Fibroblast of the aortic adventitia (primary cell): ENCODE measurements at places on chromosomes 2 and 18. TPM values are rescaled to one million over a fixed set of nuclear protein-coding genes. Genes with fewer than 3 reads are reported as not detected.
A peak's percentile ranks its signal among the peaks of the same experiment; 100 is the strongest.

DNA sequence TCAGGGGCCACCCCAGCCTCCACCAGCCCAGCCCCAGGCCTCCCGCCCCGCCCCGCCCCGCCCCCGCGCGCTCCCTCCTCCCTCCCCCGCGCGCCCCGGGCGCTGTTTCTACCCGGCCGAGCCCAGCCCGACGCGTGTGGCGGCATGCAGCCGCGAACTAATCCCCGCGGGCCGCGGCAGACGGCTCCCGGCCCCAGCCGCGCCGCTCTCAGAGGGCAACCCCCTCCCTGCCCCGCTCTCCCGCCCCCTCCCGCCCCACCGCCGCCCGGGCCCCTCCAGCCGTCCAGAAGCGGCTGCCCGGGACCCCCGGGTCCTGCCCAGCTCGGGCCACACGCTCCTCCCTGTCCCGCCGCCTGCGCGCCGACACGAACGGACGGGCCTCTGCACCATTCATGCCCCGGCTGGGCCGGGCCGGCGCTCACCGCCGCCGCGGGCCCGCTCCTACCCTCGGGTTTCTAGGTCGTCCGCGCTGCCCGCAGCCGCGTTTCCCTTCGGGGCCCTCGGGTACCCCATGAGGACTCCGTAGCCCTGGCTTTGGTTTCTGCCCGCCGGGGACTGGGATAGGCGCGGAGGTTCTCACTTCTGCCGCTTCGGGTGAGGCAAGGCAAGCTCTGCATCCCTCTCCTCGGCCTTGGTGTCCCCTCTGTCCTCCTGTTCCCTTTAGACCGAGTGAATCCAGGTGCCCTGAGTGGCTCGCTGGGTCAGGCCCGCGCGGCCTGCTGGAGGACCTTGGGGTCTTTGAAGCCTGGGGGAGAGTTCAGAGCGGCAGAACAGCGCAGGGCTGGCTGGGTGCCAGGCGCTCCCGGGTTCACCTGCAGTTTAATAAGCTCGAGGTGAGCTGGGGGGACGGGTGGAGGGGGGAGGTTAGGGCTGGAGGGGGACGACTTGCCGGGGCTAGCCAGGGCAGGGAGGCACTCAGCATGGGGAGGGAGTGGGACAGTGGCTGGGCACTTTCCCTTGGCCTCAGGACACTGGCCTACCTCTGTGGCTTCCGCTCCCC is 3.1 kb downstream of the WNT10A start:
- no peak for DNase-seq

GRCh38 chr2:166179201-166179600 is 51.4 kb upstream of the SCN1A start:
- DNase-seq, result peak; percentile 59

DNA sequence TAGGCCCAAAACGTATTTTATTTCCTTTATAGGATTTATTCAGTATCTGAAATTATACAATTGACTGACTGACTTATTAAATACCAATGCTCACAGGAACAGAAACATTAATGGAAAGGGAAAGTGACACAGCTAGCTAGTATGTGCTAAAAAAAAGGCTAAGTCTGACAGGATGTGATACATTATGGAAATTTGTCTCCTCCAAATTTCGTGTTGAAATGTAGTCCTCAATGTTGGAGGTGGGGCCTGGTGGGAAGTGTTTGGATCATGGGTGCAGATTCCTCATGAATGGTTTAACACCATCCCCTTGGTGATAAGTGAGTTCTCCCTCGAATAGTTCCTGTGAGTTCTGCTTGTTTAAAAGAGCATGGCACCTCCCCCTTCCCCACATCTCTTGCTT is 70.6 kb upstream of the WDR75 start:
- peak; percentile 71 for DNase-seq

- no peak for DNase-seq
Measured at GRCh38 chr2:185990861-185991525, 252.4 kb downstream of the FSIP2 start.

DNA sequence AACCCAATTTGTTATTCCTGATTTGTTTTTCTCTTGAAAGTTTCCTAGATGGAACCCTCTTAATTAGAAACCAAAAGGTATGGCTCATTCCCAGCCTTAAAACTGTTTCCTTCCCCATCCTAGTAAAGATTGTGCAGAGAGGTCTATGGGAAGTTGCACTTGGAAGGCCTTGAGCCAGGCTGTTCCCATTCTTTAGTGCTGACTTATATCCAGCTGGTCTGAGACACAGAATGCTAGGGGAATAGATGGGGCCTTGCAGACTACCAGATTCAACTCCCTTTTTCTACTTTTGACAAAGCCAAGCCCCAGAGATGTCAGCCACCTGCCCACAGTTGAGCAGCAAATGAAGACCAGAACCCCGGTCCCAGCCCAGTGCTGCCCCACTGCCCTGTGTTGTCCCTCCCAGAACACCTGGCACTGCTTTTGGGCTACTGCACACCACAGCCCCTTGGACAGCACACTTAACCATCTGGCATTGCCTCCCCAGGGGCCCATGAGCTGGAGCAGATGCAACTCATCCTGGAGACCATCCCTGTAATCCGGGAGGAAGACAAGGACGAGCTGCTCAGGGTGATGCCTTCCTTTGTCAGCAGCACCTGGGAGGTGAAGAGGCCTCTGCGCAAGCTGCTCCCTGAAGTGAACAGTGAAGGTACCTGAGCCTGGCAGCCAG is 98.2 kb downstream of the MRO start:
- DNase-seq, result no peak

- DNase-seq, result no peak
Measured at GRCh38 chr2:224532931-224533330, 52.2 kb downstream of the CUL3 start.

DNA sequence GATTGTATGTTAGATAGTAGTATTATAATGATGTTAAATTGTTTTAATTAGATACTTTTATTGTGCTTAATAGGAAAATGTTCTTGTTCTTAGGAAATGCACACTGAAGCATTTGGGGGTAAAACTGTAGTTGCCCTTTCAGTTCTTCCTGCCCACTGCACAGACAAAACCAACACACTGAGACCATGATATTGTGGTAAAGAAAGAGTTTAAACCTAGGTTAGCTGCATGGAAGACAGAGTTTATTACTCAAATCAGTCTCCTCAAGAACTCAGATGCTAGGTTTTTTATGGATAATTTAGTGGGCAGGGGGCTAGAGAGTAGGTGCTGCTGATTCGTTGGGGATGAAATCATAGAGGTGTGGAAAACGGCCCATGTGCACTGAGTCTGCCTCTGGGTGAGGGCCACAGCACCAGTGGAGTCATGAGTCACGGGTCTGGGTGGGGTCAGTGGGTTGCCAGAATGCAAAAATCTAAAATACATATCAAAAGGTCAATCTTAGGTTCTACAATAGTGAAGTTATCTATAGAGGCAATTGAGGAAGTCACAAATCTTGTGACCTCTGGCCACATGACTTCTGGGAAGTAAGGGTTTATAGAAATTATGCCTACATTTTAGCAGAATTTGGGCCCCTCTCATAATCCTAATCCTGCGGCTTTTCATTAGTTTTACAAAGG is 283.4 kb upstream of the FBXO11 start:
- no peak for DNase-seq

DNA sequence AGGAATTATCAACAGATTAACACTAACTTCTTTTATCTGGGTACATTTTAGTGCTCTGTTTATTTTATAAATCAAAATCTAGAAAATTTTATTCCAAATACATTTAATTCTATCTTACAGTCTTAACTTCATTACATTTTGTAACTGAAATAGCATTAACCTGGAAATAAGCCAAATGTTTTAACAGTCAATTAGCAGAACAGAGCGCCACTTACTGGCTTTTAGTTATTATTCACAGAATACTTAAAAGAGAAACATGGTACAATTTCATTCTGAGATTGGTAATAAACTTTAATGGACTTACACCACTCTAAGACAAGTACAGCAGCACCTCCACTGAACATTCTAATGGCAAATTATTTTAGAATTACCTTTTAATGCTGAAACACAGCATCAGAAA is 38.6 kb downstream of the SS18 start:
- no peak for DNase-seq

- DNase-seq, result no peak
Measured at GRCh38 chr2:37306024-37306423, 18.6 kb downstream of the PRKD3 start.

- DNase-seq, result peak; percentile 67
Measured at GRCh38 chr2:38376346-38377049, 575 bp downstream of the ATL2 start.

DNA sequence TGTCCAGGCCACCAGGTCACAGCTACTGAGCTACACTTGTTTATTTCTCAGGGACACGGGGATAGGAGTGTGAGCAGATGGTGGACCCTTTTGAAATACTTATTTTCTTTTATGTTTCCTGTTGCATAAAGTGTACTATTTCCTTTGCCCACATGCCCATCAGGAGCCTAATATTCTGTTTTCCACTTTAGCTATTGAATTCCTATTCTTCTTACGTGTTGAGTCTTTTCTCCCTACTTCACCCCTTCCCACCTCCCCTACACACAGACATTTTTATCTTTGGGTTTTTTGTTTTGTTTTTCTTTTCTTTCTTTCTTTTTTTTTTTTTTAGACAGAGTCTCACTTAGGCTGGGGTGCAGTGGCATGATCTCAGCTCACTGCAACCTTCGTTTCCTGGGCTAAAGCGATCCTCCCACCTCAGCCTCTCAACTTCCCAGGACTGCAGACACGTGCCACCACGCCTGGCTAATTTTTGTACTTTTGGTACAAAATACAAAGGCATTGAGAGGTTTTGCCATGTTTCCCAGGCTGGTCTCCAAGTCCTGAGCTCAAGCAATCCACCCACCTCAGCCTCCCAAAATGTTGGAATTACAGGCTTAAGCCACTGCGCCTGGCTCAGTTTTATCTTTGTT is 5.2 kb upstream of the GPR55 start:
- DNase-seq, result no peak

- DNase-seq, result peak; percentile 93
Measured at GRCh38 chr2:215527736-215528135, 91.9 kb upstream of the FN1 start.

GRCh38 chr18:35982409-35983114 is 10.1 kb downstream of the RMP24 start:
- DNase-seq, result peak; percentile 24

- DNase-seq, result no peak
Measured at GRCh38 chr18:75377258-75377657, 50.2 kb downstream of the SMIM21 start.

- peak; percentile 33 for DNase-seq
Measured at GRCh38 chr18:2236232-2236631, 335.1 kb downstream of the METTL4 start.

GRCh38 chr18:25373432-25374179 is 21.6 kb upstream of the ZNF521 start:
- no peak for DNase-seq

- DNase-seq, result no peak
Measured at GRCh38 chr18:79367480-79367879, 28.2 kb upstream of the NFATC1 start.

DNA sequence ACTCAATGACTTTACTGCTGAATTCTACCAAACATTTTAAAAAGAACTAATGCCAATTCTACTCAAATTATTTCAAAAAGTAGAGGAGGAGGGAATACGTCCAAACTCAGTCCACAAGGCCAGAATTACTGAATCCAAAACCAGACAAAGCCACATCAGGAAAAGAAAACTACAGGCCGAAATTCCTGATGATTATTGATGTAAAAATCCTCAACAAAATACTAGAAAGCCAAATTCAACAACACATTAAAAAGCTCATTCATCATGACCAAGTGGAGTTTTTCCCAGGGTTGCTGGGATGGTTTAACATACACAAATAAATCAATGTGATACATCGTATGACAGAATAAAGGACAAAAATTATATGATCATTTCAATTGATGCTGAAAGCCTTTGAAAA is 103.9 kb upstream of the UBE2E3 start:
- DNase-seq, result peak; percentile 33

Gene MAP3K2
- 22.0 and 41.6 TPM in 2 replicates for total RNA-seq

Gene IL1F10
- not detected in 2 replicates for total RNA-seq

Gene IL36RN
- total RNA-seq, result not detected in 2 replicates

Gene CD28
- total RNA-seq, result not detected in 2 replicates

Gene NETO1
- not detected in 2 replicates for total RNA-seq

Gene NPAS2
- total RNA-seq, result 5.4 and 24.3 TPM in 2 replicates

Gene BCL2
- 4.2 and 13.2 TPM in 2 replicates for total RNA-seq
